ENCODE measurements at places on chromosomes 5 and 9. TPM values are rescaled to one million over a fixed set of nuclear protein-coding genes. Genes with fewer than 3 reads are reported as not detected.

DNA sequence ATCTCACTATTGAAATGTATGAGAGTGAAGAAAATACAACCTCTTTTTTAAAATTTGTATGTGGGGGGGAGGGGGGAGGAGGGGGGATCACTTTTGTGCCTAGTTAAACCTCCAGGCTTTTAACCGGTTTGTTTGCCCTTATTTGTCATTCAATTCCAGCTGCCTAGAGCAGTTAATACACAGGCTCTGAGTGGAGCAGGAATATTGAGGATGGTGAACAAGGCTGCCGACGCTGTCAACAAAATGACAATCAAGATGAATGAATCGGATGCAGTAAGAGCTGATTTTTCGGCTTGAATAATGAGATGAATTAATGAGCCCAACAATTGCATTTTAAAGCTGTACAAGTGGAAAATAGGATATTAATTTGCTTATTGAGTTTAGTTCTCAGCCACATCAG lies 28.7 kb upstream of the SNX24 start:
- no peak for DNase-seq

- DNase-seq = no peak
Measured at GRCh38 chr5:133763744-133764143, 151.4 kb upstream of the FSTL4 start.

DNA sequence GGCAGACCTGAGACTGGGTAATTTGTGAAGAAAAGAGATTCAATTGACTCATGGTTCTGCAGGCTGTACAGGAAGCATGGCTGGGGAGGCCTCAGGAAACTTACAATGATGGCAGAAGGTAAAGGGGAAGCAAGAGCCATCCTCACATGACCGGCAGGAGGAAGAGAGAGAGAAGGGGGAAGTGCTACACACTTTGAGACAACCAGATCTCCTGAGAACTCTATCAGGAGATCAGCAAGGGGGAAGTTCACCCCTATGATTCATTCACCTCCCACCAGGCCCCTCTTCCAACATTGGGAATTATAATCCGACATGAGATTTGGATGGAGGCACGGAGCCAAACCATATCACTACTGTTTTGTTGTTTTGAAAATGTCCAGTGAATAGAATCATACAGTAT lies 110.2 kb downstream of the DAPK1 start:
- DNase-seq = no peak

DNA sequence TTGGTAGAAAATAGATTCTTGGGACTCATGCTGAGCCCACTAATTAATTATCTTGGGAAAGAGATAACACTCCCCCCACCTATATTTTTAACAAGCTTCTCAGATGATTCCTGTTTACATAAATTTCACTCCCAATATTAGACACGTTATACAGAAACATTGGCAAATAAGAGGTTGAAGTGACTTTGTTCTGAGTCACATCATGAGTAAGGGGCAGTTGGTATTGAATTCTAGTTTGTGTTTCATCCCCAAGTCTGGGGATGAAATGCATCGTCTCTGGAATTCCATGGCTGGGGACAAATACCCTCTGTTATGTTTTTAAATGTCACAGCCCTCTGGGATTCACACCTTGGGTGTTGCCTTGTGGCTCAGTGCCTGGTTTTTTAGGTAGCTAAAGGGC lies 41.0 kb downstream of the BASP1 start:
- DNase-seq = no peak

- DNase-seq = peak; percentile 3
Measured at GRCh38 chr5:148290271-148291195, 21.7 kb upstream of the SPINK7 start.

DNA sequence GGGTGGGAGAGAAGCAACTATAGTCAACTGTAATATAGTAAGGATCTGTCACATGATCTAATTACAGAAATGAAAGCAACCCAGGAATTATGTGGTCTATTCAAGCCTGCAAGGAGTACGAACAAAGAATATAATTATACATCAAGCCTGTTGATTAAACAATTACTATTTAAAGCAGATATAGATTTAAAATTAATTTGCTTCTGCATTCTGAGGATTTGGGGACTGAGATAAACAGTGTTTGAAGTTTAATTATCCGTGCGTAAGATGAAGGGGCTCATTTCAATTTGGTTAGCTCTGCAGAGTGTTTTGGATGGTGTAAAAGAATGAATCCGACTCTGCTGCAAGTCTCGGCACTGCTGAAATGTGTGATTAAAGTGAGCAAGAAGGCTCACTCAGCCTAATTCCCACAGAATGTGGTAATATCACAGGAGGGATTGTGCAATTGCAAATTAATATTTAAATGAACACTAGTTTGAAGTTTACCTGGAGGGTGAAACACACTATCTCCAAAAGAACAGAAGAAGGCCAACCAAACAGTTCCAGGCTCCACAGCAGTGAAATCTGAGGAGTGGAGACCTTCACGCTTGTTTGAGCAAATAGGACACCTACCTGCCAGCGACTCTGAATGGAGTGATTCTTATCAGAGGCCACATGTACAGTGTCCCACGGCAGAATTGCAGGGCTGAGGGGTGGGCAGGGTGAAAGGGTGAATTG lies 420.6 kb upstream of the SLC30A5 start:
- DNase-seq = no peak

DNA sequence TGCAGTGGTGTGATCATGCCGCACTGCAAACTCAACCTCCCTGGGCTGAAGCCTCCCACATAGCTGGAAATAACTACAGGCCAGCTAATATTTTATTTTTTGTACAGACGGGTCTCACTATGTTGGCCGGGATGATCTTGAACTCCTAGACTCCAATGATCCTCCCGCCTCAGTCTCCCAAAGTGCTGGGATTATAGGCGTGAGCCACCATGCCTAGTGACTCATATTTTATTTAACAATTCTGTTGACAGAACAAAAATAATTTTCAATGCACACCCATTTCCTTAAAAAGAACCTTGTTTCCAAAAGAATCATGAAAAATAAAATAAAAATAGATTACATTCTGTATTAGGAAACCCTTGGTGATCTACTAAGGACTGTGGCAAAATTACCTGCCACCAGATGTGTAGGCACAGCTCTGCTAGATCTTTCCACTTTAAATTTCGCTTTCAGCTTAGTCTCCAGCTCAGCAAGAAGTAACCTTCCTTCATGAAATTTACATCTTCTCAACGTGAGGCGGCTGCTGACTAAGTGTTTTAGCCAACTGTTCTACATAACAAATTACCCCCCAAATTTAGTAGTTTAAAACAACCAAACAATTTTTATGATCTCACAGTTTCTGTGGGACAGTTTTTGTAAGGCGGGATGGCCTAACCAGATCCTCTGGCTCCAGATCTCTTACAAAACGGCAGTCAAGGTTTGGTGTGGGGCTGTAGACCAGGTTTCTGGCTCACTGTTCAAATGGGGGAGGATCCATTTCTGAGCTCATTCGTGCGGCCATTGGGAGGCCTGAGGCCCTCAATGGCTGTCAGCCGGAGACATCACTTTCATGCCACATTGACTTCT lies 32.6 kb upstream of the GOLPH3 start:
- no peak for DNase-seq

DNA sequence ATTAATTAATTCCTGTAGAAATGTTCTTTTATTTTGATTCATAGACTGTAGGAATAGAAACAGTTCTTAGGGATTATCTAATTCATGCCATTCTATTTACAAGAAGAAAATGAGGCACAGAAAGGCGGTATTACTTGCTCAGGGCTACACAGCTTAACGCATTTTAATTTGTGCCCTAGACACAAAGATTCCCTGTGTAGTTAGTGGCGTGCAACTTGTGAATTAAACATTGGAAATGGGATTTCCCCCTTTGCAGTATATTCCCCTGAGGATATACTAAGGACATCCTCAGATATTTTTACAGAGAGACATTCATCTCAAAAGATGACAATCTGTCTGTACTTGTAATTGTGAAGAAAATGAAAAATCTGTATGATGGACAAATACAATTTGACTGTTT lies 108.1 kb downstream of the SGCD start:
- DNase-seq = no peak

DNA sequence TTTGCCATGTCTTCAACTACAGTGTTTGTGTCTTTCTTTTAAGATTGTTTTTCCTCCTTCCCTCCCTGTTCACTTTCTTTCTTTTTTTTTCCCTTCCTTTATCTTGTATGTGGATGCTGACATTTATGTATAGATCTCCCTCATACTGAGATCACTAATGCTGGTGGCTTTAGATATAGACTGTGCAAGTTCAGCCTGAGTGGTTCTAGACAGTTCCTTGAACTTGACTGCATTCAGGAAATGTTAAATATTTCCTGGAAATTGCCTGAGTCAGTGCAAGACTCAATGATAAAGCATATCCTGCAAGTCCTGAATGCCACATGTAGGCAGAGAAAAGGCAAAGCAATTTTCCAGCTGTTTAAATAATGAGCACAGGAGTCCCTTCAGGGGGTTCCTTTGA lies 182.5 kb upstream of the NR3C1 start:
- DNase-seq = no peak

PPIC gene
- not detected for total RNA-seq

NOXA1 gene
- 10.4 TPM for total RNA-seq

TAF11L10 gene
- total RNA-seq = not detected
